ENCODE measurements at places on chromosomes 5 and 9.
A peak's percentile ranks its signal among the peaks of the same experiment; 100 is the strongest.

DNA sequence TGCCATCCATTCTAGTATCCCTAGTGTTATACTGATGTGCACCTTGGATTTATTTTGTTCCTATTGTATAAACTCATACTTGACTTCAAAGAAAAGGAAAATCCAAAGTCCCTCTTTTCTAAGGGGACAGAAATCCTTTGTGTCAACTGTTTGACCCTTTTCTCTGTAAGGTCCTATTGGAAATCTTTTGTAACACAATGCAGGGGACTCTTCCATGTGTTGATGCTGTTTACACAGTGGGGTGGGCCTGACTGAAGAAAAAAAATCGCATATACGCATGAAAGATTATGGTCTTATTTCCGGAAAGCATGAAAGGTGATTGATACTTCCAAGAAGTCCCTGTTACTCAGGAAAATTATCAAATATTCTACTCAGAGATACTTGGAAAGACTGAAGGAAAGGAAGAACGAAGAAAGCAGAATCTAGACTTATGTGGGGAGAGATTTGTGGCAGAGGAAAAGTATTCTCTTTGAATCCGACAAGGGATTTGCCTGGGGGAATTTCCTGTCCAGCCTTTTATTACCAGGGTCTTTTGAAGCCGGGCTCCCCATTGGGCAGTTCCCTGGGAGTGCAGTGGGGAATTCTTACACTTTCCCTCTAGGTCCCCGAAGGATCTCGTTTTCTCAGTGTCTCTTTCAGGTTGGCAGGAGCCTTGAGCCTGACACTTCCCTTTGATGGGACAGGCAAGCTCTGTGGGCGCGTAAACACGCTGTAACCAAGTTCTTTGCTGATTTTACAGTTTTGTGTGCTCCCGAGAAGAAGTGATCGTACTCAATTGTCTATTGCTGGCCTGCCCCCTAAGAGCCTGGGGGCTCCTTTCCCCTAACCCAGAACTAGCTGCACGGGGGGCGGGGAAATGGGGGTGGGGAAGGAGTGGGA, 779 bp upstream of the VCAN start:
- peak; percentile 62 for DNase-seq

GRCh38 chr9:113205432-113205831, 15.6 kb downstream of the FKBP15 start:
- DNase-seq = no peak

- peak; percentile 62 for DNase-seq
Measured at GRCh38 chr5:54769072-54769471, 216.3 kb downstream of the ESM1 start.

- peak; percentile 81 for DNase-seq
Measured at GRCh38 chr9:88387552-88388202, 567 bp upstream of the SPIN1 start.

DNA sequence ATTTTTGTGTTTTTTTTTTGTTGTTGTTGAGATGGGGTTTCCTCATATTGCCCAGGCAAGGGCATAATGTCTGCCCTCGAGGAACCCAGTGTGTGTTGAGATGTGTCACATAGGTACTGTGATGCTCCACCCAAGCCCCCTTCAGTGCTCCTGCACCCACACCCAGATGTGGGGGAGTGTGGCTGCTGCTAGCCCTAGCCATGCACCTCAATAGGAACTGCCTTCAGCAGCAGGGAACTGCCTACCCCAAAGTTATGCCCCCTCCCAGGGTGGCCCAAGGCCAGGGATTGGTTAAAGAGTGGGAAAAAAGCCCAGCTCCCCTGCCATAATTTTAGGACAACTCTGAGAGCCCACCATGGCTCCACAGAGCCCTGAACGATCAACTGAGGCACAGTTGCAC, 33.3 kb upstream of the EPB41L4B start:
- DNase-seq = no peak

DNA sequence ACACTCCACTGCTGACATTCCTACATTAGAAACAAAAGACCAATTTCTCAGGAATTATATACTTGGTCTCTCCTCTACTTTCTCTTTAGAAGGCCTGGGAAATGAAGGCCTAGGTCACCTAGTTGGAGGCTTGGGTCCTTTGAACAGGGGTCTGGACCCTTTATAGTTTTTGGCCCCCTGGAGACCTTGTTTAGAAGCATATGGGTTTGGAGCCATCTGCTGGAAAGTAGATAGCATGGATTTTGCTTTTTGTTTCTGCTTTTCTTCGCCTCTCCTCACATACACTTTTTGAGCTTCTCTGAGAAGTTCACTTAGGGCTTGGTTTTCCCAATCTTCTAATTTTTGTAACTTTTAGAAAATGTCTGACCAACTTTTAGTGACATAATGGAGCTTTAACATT, 67.1 kb upstream of the CDK20 start:
- peak; percentile 40 for DNase-seq

GRCh38 chr9:94847486-94847885, 121.0 kb downstream of the AOPEP start:
- no peak for DNase-seq

DNA sequence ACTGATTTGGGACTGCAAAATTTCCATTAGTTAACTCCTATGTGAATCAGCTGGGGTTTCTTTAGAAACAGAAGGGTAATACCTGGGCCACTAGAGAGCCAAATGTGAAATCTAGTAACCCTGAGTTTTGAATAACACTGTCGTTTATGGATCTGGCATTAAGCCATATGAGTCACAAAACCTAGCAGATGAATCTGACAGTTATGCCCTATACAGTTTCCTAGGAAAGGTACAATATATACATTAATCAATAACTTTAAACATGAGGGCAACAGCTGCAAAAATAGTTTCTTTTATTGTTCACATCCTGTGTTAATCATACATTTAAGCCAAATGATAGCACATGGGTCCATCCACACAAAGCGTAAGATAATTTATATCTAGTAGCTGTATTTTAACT, 56.9 kb downstream of the PAM start:
- no peak for DNase-seq

DNA sequence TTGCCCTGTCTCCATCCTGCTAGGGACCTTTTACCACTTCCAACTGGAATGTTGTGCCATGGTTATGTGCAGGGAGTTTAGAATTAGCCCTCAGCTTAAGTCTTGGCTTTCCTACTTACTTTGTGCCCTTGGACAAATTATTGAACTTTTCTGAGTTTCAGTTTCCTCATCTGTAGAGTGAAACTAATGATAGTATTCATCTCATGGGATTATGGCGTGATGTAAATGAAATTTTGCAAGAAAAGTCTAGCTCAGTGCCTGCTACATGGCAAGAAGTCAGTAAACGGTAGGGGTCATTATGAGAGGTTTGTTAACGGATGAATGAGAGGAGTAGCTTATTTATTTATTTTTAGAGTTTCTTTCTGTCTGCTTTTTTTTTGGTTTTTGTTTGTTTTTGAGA, 1.8 kb downstream of the MVB12B start:
- no peak for DNase-seq

GRCh38 chr9:74760031-74760700, 127.6 kb downstream of the TRPM6 start:
- no peak for DNase-seq

GRCh38 chr5:17343675-17344074, 126.2 kb downstream of the BASP1 start:
- peak; percentile 19 for DNase-seq

DNA sequence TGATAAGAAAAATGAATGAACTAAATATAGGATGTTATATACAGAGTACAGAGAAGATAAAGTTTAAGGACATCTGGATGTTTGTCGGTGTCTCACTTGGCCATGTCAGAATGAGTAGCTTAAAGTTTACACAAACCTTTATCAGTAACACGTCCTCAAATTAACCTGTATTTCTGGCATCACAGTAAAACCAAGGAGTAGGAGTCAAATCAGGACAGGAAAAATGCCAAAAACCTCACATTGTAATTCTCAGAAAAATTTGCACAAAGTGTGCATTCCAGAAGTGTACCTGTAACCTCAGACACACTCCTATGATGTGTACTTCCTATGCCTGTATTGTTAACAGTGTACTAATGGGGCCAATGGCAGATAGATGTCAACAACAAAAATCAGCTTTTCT, 139.3 kb downstream of the SMC2 start:
- no peak for DNase-seq

- DNase-seq = no peak
Measured at GRCh38 chr5:159547466-159548195, 217.3 kb upstream of the IL12B start.

- DNase-seq = peak; percentile 32
Measured at GRCh38 chr9:82891321-82891720, 171.6 kb downstream of the RASEF start.

DNA sequence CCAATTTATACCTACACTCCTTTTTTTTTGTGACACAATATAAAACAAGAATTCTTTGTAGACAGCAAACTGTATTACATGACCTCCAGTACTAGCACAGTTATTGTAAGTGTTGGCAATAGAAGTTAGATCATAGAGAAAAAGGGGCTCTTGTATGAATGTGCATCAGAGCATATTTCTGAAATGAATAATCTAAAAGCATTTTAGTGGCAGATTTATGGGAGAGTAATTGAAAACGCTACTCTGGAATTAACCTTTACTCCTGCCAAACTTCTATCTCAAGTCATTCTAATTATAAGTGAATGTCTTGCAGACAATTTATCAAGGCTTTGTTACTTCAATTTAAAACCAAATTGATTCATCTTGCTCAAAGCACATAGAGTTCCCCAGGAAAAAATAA, 968.1 kb downstream of the TAF11L14 start:
- no peak for DNase-seq

GRCh38 chr9:77019926-77020412, 514 bp downstream of the FOXB2 start:
- DNase-seq = no peak

- no peak for DNase-seq
Measured at GRCh38 chr5:138623053-138623452, 47.9 kb upstream of the HSPA9 start.

DNA sequence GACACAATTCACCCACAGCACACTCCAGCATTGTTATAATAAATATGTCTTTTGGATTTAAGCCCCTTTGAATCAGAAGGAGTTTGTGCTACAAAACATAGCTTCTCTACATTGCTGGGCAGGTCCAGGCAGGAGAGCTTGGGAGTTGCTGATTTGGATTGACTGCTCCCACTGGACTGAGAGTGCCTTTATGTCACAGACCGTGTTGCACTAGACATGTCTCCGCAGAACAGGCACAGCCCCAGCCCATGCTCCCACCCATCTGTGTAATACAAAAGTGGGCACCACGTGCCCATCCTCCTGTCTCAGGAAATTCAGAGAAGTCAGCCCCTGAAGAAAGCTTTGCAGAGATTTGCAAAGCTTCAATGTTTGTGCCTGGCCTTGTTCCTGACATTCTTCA, 117.1 kb downstream of the MED10 start:
- no peak for DNase-seq

DNA sequence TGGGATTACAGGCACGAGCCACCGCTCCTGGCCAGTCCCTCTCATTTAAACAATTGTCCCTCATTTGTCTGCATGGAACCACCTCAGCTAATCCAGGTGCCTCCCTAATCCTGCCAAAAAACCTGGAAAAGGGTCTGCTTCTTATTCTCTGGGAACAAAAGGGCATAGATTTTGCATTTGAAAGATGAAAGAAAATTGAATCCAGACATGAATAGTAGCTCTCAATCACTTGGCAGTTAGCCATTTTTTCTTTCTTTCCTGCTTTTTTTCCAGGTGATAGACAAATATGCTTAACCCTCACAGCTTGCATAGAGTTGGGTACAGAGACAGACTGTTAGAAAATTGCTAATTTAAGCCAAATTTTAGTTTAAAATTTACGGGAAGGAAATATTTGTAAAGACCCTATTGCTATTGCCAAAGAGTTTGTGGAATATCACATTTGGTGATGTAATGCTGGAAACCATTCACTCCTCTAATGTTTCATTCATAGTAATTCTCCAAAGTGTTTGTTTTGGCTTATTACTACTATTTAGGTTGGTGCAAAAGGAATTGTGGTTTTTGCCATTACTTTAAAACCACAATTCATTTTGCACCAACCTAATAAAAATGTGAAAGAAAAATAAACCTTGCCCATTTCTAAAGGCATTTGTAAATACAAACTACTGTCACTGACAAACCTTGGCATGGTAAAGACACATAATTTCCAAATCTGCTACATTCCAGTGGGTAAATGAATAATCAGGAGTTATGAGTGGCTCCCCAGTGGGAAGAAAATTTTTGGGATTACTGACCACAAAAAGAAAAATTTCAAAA, 80.5 kb upstream of the JAK2 start:
- no peak for DNase-seq

DNA sequence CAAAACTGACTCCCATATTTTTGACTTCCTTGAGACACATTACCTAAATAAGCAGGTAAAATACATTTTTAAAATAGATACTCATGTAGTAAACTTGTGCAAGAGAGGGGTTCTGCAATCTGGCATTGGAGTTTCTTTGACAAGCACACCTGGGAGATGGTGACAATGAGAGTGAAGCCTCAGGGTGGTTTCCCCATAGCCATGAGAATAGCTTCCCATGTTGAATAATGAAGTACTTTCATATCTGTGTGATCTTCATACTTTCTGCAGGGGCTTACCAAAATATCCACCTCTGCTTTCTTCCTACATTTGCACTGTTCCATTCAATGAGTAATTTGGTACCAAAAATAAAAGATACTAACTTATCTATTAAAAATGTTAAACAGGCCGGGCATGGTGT, 44.7 kb upstream of the VCAN start:
- DNase-seq = no peak

DNA sequence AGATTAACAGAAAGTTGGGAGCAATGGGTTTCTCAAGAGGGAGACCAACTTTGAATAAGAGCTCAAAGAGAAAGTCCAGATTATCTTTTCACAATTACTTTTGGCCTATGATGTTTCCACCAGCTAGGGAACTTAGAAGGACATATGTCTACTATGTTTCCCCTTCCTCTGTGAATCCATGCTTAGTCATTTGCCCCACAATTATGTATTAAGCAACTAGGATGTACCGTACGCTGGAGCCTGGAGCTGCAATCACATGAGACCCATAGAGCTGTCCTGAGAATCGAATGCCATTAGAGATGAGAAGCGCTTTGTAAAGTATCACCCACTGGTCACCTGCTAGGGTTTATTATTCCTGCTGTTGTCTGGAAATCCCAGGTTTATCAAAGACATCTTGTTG, 78.8 kb downstream of the PDE6A start:
- DNase-seq = no peak

- DNase-seq = no peak
Measured at GRCh38 chr5:11897781-11898180, 6.5 kb downstream of the CTNND2 start.

- no peak for DNase-seq
Measured at GRCh38 chr5:2531318-2531717, 220.2 kb downstream of the IRX2 start.

- DNase-seq = no peak
Measured at GRCh38 chr9:75754080-75754479, 136.4 kb upstream of the PCSK5 start.

GRCh38 chr5:78699552-78700153, 51.1 kb upstream of the LHFPL2 start:
- DNase-seq = peak; percentile 50

DNA sequence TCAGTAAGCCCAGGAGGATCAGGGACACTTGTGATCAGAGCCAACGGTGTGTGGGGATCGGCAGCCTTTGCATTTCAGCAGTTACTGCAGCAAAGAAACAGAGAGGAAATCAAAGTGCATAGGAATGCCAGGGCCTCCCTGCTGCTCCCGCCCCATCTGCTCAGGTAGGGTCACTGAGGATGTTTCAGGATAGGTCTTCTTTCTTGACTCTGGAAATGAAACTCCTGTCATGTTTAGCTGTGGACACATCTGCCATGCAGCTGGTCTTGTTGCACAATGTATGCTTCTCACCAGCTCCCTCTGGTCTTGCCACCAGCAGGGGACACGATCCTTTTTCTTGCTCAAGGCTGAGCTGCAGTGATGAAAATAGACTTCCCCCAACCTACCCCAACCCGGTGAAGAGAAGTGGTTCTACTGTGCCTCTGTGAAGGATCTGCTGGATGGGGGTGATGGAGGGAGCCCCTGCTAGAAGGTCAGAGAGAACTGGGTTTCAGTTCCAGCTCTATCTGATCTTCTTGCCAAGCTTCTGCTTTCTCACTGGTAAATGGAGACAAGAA, 185.2 kb upstream of the KLF4 start:
- DNase-seq = no peak
